ENCODE measurements at places on chromosomes 2 and 18.

DNA sequence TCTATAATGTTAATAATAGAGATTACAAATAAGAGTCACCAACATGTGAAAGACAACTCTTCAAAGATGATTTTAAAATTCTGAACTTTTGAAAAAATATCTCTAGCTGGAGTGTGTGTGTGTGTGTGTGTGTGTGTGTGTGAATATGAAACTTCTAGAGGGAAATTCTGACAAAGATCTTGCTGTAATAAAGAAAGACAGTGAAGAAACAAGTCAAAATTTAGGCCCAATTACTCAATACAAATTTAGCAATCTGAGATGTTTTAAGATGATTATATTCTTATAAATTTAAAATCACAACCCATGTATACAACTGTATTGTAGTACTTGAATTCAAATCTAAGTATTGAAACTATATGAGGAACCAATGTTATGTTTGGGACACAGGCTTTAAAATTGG, 57.2 kb upstream of the UGP2 start:
- no peak for DNase-seq

- no peak for DNase-seq
Measured at GRCh38 chr18:8791171-8791651, 85.9 kb downstream of the MTCL1 start.

DNA sequence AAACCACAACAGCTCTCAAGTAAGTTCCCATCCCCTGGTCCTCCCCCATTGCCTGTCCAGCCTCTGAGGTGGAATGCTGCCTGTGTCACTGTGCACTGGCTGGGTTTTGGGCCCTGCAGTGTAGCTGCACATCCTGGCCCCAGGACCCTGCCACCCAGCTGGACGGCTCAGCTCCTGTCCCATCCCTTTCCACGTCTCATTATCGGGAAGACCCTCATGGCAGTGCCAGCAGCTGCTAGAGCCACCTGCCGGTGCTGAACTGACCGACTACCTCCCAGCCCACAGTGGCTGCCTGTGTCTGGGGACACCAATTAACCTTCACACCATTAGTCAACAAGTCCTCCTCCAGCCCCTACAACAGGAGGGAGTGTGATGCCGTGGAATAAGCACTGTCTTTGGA, 31.9 kb downstream of the ADCY3 start:
- DNase-seq: no peak

DNA sequence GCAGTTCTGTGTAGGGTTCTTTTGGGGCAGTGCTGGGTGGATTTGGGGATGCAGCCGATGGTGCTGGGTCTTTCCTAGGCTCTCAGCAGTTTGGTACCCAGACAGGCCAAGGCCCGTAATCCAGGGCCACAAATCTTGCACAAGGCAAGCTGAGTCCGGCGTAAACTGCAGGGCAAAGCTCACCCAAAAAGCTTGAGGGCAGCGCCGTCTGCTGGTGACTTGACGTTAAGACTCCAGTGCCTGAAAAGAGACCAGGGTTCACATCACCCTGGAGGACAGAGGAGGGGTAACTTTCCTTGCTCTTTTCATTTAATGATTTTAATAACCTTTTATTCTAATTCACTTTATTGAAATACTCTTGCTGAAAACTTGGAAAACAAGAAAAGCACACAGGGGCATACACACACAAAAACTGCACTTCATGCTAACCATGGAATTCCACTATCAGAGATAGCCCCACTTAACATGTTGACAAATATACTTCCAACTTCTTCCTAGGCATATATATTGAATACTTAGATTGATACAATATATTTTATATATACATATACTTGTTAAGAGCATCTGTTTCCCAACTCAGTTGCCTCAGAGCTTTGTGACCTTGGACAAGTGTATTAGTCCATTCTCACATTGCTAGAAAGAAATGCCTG, 38.9 kb downstream of the CNGA3 start:
- peak; percentile 57 for DNase-seq

DNA sequence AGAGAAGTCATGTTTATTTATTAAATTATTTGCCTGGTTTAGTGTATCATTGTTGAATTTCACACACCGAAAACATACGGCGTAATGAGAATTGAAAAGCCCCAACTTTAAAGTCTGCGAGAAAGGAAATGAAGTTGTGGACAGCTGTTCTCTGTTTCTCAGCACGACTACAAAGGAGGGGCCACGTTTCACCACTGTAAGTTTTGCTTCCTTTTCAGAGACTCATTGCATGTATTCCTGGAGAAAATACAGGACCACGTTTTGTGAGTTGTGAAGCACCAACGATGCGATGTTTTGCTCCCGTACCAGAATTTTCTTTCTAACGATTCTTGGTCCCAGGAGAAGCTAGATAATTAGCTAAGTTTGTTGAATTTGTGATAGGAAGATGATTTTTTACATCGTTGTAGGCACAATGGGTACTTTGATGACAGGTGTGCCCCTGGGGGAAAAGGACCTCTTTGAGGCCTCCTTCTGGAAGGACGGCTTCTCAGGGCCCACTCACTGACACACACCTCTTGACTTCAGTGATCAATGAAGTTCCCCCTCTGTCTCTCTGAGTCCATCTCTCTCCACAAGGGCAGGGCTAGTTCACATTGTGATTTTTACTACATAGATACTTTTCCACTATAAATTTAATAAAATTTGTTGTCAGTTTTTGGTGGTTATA, 23.7 kb upstream of the ACKR3 start:
- no peak for DNase-seq

- no peak for DNase-seq
Measured at GRCh38 chr2:51953931-51954330, 922.0 kb upstream of the NRXN1 start.

GRCh38 chr2:232809349-232810124, 33.2 kb upstream of the KCNJ13 start:
- DNase-seq: no peak

DNA sequence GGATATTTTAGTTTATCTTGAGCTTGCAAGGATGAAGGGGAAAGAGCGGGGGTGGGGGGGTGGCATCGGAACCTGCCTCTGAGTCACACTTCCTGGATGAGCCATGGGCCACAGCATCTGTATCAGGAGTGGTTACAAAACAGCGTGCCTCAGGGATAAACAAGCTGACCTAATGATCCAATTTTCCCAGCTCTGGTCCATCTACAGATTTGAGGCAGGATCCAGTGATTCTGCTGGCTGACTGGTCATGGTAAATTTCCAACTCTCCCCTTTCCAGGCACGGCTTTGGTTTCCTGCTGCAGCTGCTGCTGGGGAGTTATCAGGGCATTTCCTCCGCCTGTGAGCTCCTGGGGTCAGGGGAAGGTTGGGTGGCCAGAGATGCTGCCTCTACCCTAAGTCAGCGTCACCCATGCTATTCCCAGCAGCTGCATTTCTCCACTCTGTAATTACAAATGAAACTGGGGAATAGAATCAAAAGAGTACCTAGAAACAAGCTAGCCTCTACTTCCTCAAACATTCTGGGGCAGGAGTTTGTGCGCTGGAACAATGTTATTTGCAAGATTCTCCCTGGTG, 4.7 kb upstream of the HPCAL1 start:
- DNase-seq: no peak

DNA sequence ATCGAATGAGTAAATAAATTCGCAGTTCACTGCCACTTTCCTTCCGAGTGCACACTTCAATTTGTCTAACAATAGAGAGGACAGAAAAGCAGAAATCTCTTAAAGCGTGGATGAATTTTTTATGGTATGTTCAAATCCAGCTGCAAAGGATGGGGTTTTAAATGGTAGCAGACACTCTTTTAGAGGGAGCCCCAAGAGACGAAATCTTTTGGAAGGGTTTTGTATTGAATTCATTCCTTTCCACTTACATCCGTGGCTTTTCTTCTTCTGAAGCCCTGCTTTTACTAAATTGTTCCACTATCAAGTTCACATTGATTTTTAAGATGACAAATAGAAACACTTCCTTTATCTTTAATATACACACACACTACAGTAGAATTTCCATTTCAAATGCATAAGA, 680.7 kb downstream of the NR4A2 start:
- no peak for DNase-seq

DNA sequence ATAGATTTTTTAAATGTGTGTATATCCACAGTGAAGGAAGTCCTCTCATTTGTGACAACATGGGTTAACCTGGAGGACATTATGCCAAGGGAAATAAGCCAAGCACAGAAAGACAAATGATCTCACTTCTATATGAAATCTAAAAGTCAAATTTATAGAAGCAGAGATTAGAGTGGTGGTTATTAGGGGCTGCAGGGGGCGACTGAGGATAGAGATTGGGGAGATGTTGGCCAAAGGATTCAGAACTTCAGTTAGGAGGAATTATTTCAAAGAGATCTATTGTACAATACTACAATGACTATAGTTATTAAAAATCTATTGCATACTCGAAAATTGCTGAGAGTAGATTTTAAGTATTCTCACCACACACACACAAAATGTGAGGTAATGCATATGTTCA, 252.4 kb upstream of the SLC39A10 start:
- DNase-seq: no peak

DNA sequence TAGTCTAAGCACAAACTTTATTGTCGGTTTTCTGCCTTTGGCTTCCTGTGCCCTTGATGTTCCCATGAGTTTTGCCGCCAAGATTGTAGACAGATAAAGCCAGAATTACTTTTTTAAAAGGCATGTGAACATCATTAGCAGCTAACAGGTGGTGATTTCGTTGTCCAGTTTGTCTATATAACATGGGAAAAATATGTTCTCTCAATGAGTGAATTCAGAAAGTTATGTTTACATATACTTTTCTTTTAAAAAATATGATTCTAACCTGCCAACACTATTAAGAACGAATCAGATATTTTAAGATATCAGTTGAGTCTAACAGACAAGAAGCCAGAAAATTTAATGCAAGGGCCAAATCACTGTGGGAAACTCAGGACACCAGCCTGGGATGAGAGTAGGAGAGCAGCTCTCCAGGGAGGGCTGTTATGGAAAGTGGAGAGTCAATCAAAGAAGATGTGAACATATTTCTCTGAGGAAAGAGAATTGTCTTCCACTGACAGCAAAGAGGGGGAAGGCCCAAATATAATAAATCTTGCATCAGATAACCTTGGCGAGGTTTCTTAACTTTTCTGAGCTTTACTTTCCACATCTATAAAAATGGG, 311.3 kb downstream of the ARHGAP15 start:
- DNase-seq: no peak

DNA sequence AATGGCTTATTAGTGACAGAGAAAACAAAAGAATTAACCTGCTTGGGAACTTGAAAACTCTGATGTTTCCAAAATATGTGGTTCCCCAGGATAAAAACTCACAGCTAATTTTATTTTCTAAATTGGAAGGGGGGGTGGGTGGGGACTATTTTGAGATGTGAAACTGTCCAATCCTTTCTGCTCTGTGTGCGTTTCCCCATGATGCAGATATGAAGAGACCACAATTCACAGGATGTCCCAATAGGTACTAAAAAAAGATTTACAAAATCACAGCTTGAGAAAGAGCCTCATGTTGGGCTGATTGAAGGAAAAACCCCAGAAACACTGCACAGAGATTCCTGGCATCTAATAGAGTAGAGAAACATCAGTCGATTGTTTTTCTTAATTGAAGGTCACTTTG, 273.2 kb downstream of the ARHGAP15 start:
- no peak for DNase-seq

DNA sequence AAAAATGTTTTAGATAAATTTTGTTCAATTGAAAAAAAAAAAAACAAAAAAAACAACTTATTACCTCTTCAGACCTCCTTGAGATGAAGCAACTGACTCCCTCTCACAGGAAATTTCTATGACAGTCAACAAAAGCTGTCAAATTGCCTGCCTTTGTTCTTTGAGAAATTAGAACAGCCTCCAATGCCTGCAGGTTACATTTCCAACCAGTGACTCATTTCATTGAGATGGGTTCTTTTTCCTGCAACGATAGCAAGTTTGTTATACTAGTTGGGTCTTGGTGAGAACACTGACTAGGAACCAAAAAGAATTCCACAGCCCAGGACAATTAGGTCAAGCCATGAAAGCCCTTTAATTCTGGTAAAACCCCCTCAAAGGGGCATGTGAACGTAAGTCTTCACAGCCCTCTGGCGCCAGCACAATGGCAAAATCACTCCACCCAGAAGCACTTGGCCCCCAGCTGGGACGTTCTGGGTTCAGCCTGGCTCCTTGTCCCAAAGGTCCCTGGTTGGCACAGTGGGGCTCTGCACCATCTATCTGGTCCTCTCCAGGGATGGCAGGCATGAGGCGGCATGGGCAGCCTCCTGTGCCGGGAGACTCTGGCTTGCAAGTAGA, 87.0 kb downstream of the SPP2 start:
- no peak for DNase-seq

DNA sequence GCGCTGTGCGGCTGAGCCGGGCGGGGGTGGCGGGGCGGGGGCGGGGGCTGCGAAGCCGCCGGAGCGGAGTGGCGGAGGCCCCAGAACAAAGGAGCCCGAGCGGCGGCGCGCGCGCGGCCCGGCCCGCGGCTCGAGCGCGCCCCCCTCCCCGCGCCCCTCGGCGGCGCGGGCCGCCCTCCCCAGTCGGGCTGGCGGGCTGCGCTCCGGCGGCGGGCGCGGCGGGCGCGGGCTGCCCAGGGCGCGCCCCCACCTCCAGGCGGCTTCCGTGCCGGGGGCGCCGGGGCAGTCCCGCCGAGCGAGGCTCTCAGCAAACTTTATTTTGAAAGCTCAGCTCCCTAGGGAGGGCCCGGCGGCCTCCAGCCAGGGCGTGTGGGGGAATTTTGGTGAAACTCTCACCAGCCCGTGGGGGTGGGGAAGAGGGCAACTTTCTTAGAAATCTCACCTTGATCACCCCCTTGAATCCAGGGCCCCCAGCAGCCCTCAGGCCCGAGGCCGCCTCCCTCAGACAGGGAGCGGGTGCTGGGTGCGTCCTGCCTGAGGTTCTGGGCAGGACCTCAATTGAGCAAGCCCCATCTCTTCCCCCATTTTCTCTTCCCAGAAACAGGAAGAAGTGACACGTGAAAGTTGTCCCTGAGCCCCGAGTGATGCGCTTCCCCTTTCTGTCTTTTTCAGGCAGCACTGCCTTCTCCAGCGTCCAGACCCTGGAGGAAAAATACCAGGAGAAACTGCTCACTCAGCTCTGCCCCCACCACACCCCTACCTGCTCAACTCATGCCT, 786 bp downstream of the TET3 start:
- DNase-seq: no peak

DNA sequence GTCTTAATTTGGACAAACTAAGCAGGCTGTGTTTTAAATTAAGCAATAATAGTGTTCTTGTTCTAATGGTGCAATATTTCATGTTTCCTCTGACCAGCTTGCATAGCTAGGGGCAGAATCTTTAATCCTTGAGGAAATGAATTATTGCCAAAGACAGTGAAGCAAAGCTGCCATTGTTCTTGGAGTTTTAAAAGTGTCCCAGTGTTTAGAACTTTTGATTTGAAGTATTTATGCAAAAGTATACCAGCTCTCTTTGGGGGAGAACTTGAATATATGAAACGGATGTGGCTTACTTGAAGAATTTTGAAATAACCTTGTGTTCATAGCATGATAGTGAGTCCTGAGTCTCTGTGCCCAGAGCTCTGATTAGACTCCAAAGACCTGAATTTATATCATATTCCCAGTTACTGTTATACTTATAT, 33.4 kb downstream of the ITGA6 start:
- DNase-seq: no peak

- DNase-seq: no peak
Measured at GRCh38 chr2:12014088-12014960, 267.9 kb downstream of the LPIN1 start.

GRCh38 chr2:73935641-73936040, 9.0 kb downstream of the DGUOK start:
- DNase-seq: no peak

All from nucleus accumbens (tissue), 56 donors.